A549 treated with Mapracorat at 1 μM for 4 hours (cell line): ENCODE measurements at places on chromosomes 4 and X. TPM values are rescaled to one million over a fixed set of nuclear protein-coding genes. Genes with fewer than 3 reads are reported as not detected.

Gene GAGE12E
- total RNA-seq, result not detected in 5 replicates

Gene SMPX
- total RNA-seq, result 0.20 TPM in 1 of 5 replicates, not detected in the others

Gene ZNF674
- 1.5 to 4.1 TPM (median 1.8 TPM) in 5 replicates for total RNA-seq

Gene TRPC5OS
- not detected in 5 replicates for total RNA-seq
